Jurkat, Clone E6-1 (cell line): ENCODE measurements at places on chromosomes 5 and 9.

DNA sequence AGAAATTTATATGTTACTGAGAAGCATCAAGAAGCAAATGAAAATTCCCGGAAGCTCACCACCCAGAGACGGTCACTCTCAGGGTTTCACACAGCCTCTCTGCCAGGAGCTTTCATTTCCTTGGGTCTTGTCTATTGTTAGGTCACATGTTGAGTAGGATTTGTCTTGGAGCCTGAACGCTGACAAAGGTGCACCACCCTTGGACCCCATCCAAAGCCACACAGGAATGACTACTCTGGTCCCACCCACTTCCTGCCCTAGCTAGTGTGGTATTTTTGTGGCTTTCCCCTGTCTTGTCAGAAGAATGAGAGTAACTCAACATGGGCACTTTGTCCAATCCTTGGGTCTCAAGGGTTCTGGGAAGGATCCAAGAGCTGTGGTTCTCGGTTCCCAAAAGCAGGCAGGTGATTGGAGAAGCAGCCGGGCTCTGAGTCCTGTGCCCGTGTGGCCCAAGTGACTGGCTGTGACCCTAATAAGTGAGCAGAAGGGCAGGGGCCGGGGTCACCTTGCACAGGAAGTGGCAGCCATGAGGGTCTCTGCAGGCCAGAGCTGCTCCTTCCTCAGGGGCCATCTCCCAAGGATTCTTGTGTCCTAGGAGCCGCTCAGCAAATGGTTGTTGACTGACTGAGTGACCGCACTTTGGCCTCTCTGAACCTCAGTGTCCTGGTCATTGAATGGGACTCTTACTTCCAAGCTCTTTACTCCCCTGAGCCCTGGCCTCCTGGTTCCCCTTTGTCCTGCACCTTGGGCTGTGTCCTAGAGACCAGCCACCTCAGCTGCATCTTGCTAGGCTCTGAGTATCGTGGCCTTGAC lies 6.9 kb downstream of the FGD3 start:
- DNase-seq = peak; percentile 94

- DNase-seq = no peak
These were observed 226.2 kb upstream of the TBC1D2 start for GRCh38 chr9:98481676-98482075.

- DNase-seq = no peak
These were observed at the start of gene PAPPA for GRCh38 chr9:116153765-116154333. TSS of gene PAPPA (plus strand) at chr9:116153791. CDS start at chr9:116154173, 382 bp downstream.

- DNase-seq = no peak
These were observed 28.1 kb downstream of the ADGRD2 start for GRCh38 chr9:124478354-124478753.

DNA sequence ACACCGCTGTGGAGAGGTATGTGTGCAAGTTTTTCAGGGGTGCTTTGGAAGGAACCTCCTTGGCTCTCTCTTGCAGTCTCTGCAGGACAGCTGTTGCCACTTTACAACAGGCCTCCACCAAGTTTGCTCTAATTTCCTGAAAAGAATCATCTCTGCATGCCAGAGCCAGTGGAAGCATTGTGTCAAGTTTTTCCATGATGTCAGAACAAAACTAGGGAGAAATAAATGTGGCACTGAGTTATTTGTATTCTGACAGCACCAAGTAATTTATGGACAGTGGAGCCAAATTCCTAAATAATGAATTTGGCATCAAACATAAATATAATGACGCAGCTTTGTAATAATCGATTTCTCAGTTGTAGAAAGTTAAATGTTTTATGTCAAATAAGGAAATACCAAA lies 146.9 kb downstream of the KIAA0825 start:
- no peak for DNase-seq

DNA sequence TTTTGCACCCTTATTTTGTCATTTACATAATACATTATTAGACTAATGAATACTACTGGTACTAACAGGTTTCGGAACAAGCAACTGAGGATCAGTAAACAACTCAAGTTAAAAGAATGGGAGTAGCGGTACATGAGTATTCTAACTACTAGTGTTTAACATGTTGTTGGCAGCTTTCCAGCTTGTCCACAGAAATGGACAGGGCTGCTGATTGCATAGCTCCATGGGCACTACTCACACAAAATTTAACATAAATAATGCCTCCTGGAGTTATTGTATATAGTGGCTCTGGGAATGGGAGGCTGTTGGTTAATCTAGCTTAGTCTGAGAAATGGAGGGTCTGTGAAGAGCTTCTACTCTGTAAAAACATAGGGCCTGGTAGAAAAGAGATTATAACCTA lies 6.7 kb downstream of the NCBP1 start:
- DNase-seq = no peak

DNA sequence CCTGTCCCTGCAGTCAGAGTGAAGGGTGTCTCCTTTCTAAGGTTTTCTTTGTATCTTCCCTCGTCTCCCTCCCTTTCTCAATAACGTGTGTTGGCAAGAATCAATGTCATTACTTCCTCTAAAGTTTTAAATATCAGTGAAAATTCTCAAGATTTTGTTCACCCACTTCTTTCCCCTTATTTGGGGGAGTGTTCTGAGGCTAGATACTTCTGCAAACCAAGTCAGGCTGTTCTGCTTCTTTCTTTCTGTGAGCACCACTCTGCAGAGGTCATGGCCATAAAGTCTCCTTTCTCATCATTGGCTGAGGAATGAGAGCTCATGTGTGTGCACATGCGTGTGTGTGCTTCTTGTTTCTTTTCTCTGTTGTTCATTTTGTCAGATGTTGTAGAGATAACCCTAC lies 26.6 kb upstream of the SPATA31C2 start:
- DNase-seq = no peak

DNA sequence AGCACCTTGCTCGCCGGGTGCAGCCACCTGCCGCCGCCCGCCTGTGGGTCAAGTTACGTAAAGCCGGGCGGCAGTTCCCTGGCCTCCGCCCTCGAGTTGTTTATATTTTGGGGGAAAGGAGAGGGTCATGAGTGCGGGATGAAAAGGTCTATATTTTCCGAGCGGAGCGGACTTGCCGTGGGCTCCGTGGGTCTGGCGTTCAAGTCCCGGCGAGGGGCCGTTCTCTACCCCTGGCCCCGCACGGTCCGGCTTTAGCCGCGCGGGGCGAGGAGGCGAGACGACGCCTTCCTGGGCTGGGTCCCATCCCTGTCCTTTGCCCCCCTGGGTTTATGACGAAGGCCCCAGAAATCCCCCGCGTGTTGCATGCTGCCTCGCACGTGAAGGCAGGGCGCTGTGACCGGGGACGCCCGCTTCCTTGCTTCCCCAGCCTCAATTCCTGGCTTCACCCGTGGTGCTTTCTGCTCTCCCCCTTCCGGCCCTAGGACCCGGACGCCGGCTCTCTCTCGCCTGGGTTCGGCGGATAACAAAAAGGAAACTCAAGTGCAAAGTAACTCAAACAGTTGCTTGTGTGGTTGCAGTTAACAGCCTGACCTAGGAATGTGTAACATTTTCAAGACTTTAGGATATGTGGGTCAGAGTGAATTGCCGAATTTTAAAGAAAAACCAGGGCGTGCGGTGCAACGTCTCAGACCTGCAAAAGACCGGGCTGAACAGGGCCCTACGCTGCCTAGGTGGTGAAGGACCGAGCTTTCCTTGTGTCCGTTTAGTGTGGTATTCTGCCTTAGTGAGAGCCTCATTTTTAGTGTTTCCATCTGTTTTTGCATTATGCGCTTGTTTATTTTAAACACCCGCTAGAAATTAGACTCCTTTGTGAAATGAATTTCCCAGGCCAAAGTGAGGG lies 810 bp downstream of the VPS13A start:
- DNase-seq = peak; percentile 18

DNA sequence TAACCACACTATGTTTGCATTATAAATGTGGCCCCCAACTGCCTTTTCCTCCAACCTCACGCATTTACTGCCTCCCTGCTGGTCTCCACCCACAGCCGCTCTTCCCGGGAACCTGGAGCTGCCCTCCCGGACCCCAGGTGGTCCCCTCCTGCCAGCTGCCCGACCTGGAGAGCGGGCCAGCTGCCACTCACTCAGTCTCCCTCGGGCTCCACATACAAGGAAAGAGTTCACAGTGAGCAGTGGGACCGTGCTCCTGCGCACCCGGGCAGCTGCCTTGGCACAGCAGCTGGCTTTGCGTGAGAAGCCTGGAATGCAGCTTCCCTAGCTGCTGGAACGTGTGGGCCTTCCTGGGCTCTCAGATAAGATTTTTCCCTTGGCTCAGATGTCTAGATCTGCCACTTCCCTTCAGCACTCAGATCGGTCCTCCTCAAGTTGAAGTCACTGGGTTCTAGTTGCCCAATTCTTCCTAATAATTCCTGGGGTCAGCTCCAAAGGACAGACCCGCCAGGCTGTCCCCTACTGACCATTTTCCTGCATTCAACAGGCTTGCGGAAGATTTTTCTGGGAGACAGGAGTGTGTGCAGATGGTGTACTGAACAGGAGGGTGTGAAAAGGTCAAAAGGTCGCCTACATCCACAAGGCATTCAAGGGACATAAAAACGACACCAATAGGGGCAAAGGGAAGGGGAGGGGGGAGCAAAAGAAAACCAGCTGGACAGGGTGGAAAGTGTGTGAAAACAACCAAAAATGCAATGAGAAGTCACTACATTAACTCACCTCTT lies 69.1 kb downstream of the MYO10 start:
- DNase-seq = no peak

- no peak for DNase-seq
These were observed 492.2 kb downstream of the NR2F1-AS1 start for GRCh38 chr5:93088592-93089389.

DNA sequence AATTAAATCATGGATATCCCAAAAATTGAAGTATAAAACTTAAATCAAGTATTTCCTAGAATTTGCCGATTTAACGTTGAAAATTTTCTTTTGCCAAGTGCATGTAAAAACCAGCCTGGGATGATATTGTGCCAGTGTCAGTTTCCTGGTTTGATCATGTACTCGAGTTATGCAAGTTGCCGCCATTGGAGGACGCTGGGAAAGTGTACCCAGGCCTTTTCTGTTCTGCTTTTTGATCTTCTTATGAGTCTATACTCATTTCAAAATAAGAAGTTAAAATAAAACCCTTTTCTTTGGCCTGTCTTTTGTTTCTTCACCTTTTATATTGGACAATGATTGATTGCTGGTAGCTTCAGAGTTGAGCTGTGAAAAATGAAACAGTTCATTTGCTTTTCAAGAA lies 93.1 kb upstream of the NFIL3 start:
- DNase-seq = no peak

DNA sequence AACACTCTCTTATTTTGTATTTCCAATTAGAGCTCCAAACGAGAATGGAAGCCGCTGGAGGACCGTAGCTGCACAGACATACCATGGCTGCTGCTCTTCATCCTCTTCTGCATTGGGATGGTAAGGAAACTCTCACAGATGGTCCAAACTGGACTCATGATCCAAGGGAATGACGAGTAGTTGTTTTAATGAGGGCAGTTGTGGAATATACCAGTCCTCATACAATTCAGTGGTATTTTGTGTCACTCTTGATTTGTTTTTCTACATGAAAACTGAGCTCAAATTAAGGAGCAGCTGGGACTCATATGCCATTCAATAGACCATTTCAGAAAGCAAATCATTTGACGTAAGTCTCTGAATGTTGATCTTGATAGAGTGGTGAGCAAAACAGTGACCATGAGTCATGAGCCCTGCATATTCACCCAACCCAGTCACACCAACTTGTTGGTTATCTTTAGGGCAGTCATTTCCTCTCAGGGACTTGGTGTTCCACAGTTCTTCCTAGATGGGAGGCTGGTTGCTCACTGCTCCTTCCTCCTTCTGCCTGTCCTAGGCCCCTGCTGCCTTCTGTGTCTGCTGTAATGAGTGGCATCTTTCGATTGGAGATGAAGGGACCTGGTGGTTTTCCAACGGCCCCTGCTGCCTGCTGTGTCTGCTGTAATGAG lies 54.9 kb downstream of the SLC44A1 start:
- no peak for DNase-seq

DNA sequence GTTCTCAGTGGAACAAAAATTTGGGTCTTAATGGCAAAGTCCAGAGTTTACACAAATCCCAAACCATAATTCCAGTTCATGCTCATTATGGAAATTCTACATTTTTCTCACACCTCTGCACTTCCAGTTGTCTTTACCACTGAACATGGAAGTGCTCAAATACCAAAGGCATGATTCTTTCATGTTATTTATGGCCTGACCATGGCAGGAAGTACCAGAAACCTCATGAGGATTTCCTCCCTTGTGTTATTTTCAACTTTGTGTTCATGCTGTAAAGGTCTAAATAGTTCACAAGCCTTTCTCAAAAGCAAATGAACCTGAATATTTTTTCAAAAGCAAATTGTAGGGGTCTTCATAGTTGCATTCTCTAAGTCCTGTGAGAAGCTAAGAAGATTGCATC lies 82.0 kb upstream of the ITGA1 start:
- peak; percentile 77 for DNase-seq

DNA sequence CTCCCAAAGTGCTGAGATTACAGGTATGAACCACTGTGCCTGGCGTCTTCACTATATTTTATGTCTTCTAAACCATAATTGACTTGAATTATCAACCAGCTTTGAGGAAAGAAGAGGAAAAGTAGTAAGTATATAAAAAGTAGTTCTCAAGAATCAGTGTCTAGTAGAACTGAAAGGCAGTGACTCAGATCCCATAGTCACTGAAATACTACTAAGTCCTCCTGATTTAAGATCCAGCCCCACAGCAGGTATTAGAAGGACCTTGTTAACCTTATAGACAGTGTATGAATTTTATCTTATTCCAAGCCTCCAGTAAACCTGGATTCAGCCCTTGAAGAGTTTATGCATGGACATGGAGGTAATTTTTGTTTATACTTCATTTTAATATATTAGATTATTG lies 31.5 kb downstream of the LNPEP start:
- DNase-seq = no peak

DNA sequence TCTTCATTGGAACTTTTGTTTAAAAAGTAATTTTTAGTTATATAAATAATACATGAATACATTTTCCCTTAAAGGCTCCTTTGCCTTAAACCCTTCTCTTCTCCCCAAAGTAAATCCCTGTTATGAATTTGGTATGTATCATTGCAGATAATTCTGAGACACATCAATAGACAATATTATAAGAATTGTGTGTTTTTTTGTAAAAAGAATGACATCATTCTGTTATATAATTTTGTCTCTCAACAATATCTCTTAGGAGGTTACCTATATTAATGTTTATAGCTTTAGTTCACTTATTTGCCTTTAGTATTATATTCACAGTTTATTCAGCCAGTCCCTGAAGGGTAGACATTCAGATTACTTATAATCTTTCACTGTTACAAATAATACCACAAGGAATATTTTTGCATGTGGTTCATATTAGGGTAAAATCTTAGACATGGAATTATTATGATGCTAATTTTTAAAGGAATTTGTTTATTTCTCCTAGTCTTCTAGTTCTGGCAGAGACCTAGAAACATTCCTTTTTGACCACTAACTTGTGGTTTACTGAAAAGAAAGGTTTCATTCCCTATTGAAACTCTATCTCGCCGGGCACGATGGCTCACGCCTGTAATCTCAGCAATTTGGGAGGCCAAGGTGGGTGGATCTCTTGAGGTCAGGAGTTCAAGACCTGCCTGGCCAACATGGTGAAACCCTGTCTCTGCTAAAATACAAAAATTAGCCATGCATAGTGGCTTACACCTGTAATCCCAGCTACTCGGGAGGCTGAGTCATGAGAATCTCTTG lies 105.6 kb downstream of the KCTD16 start:
- no peak for DNase-seq

- DNase-seq = no peak
These were observed 33.8 kb downstream of the DOCK8 start for GRCh38 chr9:248278-248961.
